Posterior vena cava (tissue), 2 donors: ENCODE measurements at places on chromosomes 2 and 18.

DNA sequence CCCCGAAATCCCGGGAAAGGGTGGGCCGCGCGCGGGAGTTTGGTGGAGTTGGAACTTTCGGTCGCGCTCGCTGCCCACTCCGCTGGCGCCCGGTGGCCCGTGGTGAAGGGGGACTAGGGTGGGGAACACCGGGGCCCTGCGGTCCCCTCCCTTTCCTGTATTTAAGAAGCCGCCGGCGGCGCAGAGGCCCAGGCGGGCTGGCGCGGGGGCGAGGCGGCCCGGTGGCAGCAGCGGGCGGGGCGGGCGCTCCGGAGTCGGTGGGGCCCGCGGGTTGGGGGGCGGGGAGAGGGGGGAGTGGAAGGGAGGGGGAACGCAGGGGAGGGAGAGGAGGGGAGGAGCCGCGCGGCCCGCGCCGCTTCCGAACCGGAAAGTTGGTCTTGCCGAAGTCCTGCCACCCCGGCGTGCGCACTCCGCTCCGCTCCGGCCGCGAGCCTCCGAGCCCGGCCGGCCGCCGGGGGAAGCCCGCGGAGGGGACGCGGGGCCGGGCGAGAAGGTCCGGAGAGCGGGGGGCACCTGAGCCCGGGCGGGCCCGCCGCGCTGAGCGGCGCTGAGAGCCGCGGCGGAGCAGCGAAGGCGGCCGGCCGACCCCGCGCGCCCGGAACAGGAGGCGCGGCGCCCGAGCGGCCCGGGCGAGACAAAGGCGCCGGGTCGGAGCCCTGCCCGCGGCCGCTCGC is 425 bp upstream of the SALL3 start:
- DNase-seq = peak; percentile 74

DNA sequence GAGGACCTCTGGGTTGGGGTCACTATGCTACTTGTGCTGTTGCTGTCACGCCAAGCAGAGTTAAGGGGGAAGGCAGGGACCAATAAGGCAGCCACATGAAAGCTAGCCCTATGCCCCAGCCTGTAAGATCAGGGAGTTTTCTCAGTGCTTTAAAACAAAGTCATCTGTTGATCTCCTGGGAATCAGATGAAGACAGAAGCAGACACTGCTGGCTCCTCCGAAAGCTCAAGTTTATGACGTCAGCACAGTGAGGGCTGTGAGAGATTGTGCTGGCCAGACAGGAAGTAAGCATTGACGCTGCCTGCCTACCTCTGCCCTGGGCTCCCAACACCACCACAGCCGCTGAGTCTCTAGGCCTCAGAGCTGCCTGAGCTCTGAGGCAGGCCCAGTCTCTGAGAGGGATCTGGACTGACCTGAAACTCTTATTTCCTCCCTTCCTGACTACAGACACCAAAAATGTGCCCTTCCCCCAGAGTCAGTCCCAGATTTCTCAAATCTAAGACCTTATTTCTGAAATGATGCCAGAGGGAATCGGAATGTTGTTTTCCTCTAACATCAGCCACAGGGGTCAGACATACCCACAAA is 118.1 kb upstream of the EPAS1 start:
- DNase-seq = peak; percentile 89

- DNase-seq = no peak
These were observed 364.6 kb downstream of the OSR1 start for GRCh38 chr2:18993756-18994338.

GRCh38 chr2:48940606-48941005 is 185.1 kb upstream of the LHCGR start:
- DNase-seq = no peak

DNA sequence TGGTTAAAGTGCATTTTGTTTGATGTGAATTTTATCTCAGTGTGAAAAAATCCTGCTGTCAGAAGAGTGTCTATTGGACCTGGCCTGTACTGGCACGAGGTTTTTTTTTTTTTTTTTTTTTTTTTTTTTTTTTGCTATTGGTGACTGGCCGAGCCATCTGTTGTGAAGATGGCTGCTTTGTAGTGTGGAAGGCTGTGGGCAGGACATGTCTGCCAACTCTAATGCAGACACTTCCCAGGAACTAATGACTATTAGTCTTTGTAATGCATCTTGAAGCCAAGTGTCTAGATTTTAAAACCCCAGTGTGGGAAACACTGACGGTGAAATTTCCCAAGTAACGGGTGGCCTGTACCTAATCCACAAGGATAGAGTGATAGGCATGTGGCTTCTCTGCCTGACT is 34.3 kb downstream of the ZAP70 start:
- DNase-seq = no peak

- DNase-seq = no peak
These were observed 127.8 kb downstream of the MBP start for GRCh38 chr18:77004555-77005380.

DNA sequence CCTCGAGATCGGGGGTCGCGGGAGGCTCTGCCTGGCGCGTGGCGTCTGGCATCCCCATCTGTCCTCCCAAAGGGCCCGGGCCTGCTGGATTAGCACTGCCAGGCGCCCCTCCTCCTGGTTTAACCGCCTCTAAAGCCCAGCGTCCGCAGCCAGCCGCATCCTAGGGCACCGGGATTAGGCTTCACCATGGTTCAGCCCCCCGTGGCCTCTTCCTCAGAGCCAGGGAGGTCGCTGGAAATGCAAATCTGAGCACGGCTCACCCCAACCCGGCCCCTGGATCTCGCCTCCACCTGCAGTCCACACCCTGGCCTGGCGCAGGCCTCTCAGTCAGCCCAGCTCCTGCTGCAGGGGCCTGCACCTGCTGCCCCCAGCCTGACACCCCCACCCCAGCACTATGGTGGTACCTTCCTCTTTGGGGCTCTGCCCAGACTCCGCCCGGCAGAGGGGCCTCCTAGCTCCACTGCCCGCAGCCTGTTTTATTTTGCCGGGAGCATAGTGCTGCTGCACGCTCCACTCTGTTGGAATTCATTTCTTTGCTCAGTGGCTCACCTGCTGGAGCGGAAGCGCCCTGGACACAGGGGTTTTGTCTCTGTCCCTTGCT is 13.2 kb downstream of the PRELID3A start:
- no peak for DNase-seq

GRCh38 chr2:189879716-189880081 is 95.4 kb downstream of the PMS1 start:
- DNase-seq = no peak

DNA sequence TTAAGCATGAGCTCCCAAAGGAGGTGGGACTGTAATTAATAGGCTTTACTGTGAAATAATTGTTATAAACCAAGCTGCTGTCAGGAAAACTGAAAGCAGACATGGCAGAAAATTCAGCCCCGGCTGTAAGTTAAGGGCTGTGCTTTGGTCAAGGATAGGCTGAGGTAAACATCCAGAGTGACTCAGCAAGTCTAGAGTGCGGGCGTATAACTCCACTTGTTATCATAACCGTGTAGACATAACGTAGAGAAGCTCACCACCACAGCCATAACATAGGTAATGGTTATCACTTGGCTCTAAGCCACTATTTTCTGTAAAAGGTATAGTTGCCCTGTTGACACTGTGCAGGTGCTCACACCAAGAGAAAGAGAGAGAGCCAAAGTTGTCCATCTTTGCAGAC is 316.8 kb downstream of the DCDC2C start:
- no peak for DNase-seq

GRCh38 chr2:237674731-237675276 is 47.4 kb downstream of the LRRFIP1 start:
- DNase-seq = peak; percentile 97

GRCh38 chr2:12381543-12382325 is 335.0 kb upstream of the TRIB2 start:
- DNase-seq = no peak

- DNase-seq = no peak
These were observed 20.1 kb upstream of the COL6A3 start for GRCh38 chr2:237433920-237434676.

- DNase-seq = no peak
These were observed 340 bp downstream of the SLC40A1 start for GRCh38 chr2:189580241-189580651.

- DNase-seq = no peak
These were observed 50.0 kb downstream of the SLC38A11 start for GRCh38 chr2:164905307-164905706.

DNA sequence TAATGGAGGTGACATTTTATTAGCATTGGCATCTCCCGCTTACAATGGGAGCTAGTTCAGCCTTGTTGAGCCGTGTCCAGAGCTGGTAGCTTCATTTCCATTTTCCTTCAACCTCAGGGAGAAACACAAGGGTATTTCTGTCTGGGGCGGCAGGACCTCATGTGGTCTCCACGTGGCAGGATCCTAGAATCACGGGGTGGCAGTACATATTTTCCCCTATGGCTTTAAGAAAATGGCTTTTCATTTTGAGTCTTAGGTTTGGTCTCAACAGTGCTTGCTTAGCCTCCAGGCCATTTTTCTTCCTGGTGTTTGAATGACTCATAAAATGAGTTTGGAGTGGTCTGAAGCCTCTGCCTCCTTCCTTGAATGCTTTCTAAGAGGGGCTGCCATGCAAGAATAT is 20.3 kb downstream of the CABLES1 start:
- DNase-seq = peak; percentile 54

DNA sequence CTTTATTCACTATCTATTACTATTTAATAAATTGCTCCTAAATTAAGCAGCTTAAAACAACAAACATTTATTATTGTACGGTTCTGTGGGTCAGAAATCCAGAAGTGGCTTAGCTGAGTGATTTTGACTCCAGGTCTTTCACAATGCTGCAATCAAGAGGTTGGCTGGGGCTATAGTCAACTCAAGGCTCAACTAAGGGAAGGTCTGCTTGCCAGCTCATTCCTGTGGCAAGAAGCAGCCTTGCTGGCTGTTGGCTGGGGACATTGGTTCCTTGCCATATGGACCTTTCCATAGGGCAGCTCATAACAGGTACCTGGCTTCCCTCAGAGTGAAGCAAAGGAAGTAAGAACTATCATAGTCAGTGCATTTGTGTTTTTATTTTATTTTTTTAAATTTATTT is 5.0 kb upstream of the MRPL19 start:
- no peak for DNase-seq

- DNase-seq = no peak
These were observed 253.3 kb upstream of the OSR1 start for GRCh38 chr2:19611491-19612332.

DNA sequence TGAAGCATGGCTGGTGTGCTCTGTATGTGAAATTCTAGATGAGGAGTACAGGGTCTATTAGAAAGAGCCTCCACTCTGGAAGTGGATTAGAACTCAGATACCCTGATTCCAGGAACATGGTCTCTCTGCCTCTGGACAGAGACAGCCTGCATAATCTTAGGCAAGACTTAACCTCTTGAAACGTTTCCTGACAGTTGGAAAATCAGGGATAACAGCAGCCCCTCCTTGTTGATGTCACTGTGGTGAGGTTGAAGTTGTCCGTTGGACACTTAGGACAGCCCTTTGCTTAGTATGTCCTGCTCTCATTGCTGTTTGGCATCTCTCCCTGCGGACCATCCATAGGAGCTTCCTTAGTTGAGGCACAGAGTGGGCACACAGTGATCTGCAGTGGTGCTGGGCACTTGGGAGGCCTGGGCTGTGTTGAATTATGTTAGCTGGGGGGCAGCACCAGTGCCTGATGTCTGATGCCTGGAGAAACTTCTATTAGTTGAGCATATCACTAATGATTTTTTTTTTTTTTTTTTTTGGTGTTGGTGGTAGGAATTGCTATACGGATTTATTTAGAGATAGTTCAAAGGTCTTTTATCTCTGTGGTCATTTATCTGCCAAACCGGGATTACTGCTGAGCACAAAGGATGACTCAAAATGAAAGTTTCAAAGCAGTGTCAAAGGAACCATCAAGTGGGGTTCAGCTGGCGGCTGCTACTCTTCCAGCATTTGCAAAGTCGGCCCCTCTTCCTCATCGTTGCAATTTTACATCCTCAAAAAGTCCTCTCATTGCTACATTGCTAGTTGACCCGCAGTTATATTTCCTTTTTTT is 28.8 kb downstream of the SETBP1 start:
- DNase-seq = no peak

GRCh38 chr18:35121531-35121930 is 80.3 kb downstream of the MAPRE2 start:
- DNase-seq = no peak

DNA sequence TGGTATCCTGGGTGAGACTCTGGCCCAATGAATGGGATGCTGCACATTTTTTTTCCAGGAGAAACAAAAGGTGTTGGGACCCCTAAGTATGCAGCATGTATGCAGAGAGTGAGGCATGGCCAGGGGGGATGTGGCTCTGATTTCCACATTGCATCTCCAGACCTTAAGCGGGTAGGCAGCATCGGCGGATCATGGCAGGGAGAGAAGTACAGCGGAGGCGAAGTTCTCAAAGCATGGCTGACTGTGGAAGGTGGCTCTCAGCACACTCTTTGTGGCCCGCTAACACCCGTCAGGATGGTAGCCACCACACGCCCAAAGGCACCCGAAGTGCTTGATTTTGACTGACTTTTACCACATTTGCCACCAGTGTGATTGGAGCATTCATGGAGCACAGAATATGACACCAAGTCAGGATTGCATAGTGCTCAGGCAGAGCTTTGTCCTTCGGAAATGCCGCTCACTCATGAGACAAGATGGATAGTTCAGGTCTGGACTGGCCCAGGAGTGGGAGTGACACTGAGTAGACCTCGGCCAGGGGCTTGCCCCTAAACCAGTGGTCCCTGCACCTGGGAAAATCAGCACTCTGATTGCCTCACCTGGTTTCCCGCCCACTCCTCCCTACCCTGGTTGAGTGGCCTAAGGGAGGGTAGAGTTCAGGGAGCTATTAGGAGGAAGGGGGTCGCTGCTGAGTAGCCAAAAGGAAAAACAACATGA is 14.2 kb downstream of the INPP4A start:
- DNase-seq = peak; percentile 49

- no peak for DNase-seq
These were observed 83.6 kb downstream of the RHOB start for GRCh38 chr2:20530520-20530919.

- DNase-seq = no peak
These were observed 43.8 kb downstream of the TMEM18 start for GRCh38 chr2:633371-633770.

GRCh38 chr2:47313728-47314127 is 89.2 kb upstream of the MSH2 start:
- no peak for DNase-seq

- no peak for DNase-seq
These were observed 70.0 kb downstream of the NAB1 start for GRCh38 chr2:190718652-190719526.

GRCh38 chr18:712401-713134 is at the start of gene ENOSF1:
Gene ENOSF1 (minus strand): TSS chr18:712630. CDS start chr18:712587, 43 bp downstream.
- DNase-seq = peak; percentile 95

GRCh38 chr2:132896073-132896472 is 226.1 kb upstream of the LYPD1 start:
- no peak for DNase-seq

- DNase-seq = no peak
These were observed 56.1 kb downstream of the DYNAP start for GRCh38 chr18:54647176-54647575.

DNA sequence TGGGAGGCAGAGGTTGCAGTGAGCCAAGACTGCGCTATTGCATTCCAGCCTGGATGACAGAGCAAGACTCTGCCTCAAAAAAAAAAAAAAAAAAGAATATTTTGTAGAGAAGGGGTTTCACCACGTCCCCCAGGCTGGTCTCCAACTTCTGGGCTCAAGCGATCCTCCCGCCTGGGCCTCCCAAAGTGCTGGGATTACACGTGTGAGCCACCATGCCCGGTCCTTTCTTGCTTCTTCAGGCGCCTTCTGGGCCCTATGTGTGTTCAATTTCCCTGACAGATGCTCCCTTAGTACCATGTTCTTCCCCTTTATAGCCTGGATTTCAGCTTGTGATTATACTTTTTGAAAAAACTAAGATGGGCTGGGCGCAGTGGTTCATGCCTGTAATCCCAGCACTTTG is 9.8 kb downstream of the ZFP36L2 start:
- DNase-seq = no peak

GRCh38 chr2:10331702-10332401 is 29.1 kb downstream of the HPCAL1 start:
- DNase-seq = peak; percentile 66

- no peak for DNase-seq
These were observed 306.2 kb downstream of the PTPRM start for GRCh38 chr18:7873316-7873715.
